ENCODE measurements at places on chromosomes 11 and 22.

GRCh38 chr11:56876621-56877275 is 112.0 kb upstream of the OR5AK2 start:
- no peak for DNase-seq

GRCh38 chr11:34345991-34346480 is 11.8 kb downstream of the ABTB2 start:
- peak; percentile 34 for DNase-seq

DNA sequence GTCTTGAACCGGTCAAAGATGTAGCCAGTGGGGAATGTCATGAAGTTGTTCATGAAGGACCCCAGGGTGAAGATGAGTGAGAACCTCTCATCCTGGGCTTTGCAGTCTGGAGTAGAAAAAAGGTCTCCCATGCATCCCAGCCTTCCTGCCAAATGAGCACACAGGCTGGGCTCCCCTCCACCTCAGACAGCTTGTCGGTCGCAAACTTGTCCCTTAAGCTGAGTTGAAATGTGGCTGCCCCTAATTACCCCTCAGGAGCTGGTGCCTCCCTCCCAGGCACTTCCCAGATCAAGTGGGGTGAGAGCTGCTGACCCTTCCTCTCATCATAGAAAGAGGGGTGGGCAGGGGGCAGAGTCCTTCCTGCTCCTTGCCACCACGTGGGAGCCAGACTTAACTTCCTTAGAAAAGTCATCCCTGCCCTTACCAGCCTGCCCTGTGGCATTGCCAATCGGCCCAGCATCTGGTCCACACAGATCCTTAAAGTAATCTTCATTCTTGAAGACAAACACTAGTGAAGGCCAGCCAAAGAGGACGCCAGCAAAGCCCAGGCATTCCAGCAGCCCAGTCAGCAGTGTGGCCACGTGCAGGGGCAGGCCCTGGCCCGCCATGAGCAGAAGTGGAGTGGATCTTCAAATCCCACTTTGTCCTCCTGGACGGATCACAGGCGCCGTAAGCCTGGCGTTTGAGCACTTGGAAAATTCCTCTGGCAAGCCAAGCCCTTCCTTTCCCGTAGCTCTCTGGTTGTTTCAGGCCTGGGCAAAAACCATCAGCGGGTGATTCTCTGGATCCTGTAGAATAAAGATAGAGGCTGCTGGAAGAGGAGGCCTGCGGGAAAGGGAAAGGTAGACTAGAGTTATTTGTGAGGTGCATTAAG is 1.1 kb downstream of the SLC43A3 start:
- DNase-seq = peak; percentile 71

- no peak for DNase-seq
Observed at GRCh38 chr11:111185266-111185665, 60.3 kb upstream of the POU2AF2 start.

- no peak for DNase-seq
Observed at GRCh38 chr22:17695986-17696385, 57.4 kb downstream of the BCL2L13 start.

GRCh38 chr22:17199003-17199731 is 20.1 kb downstream of the ADA2 start:
- DNase-seq = peak; percentile 69

DNA sequence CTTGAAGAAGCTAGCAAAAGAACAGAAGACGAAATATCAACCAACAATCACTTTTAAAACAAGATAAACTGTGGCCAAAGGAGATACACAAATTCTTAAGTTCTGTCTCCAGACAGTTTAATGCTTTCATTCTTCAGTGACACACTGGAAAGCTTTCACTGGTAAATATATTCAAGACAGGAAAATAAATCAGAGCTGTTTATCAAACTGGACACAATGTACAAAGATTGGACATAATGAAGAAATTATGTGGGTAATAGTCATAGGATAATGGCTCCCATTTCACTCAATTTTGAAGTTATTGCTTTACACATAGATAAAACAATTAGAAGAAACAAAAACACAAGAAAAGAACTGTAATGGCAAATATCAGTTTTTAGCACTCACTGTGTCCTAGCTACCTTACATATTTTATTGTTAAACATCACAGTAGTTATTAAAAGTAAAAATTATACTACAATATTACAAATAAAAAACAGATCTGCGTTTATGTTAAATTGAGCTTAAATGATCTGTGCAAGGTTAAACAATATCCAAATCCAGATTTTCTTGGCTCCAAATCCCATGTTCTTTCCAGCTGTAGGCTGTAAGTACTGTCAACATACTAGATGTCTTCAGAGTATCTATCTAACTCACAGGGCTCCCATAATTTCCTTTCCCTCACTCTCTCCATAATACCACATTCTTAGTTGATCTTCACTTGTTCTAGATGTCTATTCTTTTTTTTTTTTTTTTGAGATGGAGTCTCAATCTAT is 38.6 kb upstream of the NOX4 start:
- DNase-seq = no peak

DNA sequence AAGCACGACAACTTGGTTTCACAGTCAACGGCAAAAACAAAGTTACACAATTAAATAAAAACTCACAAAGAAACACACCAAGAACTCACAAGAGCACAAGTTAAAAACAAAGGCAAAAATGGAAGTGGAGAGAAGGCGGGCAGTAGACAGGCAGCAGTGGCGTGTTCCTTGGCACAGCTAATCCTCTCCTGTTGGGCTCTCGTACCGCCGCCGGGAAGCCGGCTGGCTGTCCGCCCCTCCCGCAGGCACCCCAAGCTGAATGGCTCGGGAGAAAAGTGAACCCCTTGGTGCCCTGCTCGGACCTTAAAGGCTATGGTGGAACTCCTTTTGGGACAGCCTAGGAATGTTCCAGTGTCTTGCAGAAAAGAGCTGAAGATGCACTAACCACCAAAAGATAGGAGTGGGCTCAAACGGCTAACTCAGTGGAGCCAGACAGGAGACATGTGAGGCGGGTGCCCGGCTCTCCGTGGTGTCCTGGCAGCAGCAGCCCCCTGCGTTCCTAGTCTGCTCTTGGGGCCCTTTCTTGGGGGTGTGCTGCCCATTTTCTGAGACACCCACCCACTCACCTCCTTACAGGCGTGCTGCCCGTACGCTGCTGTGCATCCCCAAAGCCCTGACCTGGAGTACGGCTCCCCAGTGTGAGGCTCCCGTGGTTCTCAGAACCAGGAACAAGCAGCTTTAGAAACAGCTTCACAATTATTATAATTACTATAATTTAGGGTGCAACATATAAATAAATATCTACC is 86.1 kb upstream of the BID start:
- no peak for DNase-seq

DNA sequence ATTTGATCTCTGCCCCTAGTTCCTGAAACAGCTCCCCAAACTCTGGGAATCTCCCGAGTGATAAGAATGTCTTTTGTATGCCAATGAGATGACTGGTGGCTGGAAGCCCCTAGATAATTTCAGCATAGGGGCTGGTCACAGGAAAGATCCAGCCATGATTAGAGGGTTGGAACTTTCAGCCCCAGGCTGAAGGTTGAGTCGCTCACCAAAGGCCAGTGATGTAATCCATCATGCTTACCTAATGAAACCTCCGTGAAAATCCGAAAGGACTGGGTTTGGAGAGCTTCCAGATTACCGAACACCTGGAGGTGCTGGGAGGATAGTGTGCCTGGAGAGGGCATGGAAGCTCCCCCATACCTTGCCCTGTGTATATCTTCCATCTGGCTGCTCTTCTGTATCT is 26.0 kb downstream of the LRRC32 start:
- DNase-seq = no peak

GRCh38 chr11:78365381-78365792 is 52.2 kb downstream of the GAB2 start:
- DNase-seq = no peak

DNA sequence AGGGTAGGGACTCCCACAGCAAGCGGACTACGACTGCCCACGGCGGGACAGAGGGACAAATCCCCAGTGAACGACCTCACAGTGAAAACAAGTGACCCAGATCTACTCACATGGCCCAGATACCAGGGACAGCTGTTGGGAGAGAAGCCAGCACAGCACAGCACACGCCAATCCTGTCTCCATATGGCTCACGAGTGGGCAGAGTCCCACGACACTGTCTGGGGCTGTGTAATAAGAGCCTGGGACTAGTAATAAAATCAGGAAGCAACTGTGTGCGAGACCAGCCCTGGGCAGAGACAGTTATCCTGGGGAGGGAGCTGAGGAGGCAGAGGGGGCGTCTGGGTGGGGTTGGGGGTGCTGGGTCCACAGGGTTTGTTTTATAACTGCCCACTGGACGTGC is 385.0 kb downstream of the CTTN start:
- DNase-seq = no peak

- no peak for DNase-seq
Observed at GRCh38 chr11:96413408-96413807, 23.6 kb downstream of the JRKL start.

- no peak for DNase-seq
Observed at GRCh38 chr11:35354644-35355043, 64.7 kb downstream of the SLC1A2 start.

DNA sequence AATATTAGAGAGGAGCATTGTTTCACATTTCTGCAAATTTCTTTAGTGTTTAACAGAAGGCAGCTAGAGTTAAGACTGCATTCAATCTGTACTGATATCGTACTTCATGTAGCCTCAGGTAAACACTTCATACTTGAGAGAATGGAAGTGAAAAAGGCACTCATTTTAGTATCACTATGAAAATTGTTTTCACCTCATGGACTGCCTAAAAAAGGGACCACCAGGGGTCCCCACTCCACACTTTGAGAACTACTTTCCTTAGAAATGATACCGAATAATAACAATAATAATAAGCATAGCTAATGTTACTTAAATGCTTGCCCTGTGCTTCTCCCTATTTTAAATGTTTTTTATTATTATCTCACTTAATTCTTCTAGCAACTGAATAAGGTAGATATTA is 95.1 kb downstream of the BLID start:
- DNase-seq = peak; percentile 37

- no peak for DNase-seq
Observed at GRCh38 chr11:76735841-76736240, 47.3 kb upstream of the TSKU start.

- DNase-seq = no peak
Observed at GRCh38 chr22:29983296-29983917, 96.9 kb upstream of the HORMAD2 start.

GRCh38 chr11:106827687-106828086 is 190.6 kb downstream of the GUCY1A2 start:
- peak; percentile 52 for DNase-seq

- no peak for DNase-seq
Observed at GRCh38 chr22:50303848-50304527, 3.5 kb downstream of the PLXNB2 start.

DNA sequence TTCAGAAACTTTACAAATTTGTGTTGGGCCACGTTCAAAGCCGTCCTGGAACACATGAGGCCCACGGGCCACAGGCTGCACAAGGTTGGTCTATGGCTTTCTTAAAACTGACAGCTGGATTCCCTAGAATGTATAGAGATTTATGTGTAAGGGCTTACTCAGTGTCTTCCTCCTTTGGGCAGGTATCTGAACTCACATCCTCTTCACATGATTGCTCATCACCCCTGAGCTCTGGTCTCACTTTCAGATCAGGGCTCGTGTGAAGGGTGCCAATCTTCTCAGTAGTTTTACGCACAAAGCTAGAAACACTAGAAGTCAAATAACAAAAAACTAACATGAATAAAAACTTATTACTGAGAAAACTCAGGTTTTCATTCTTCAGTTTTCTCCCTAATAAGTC is 27.1 kb downstream of the HPS5 start:
- no peak for DNase-seq

DNA sequence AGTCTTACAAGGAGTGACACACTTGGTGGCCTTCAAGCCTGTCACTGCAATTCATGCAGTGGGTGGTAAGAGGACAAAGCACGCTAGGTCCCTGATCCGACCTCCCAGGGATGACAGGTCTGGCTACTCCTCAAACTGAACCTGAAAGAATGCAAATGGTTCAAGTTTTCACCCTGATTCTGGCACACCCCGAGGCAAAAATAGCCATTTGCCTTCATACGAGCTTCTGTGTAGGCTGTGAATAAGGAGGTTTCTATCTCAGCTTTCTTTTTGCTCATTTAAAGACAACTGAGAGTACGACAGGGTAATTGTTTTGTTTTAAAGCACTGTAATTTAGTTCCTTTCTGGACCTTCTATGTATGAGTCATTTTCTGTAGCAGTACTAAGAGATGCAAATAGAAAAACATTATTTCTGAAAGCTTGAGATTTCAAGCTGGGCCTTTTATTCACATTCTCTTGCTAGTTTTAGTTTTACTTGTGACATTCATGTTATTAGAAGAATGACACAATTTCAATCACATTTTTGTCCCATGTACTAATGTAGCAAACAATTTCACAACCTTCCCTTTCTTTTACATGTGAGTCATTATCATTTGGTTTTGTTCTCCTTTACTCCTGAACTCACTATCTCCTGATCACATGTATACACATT is 56.6 kb upstream of the FDX1 start:
- DNase-seq = no peak

DNA sequence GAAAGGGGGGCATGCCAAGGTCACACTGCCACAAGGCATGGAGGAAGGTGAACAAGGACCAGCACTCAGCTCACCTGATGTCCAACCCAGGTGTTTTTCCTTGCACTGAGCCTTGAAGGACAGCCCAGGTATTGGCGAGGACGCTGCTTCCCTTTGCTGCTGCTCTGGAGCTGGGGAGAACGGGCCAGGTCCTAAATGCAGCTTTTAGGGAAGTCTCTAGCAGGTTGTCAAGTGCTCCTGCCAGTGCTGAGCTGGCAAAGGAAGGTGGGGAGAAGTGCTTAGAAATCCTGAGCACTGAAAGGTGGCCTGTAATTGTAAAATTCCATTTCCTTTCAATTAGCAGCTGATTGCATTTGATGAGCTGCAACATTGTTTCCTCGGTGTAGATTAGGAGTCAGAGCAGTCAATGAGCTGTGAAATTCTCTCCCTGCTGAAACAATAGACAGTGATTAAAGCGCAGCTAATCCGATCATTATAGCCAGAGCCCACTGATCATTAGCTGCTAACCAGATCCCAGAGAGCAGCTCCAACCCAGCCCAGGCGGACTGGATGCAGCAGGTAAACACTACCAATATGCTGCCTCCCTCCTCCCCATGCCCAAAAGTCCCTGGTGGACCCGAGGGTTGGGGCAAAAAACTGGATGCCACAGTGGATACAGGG is 507.6 kb downstream of the INSC start:
- DNase-seq = no peak

DNA sequence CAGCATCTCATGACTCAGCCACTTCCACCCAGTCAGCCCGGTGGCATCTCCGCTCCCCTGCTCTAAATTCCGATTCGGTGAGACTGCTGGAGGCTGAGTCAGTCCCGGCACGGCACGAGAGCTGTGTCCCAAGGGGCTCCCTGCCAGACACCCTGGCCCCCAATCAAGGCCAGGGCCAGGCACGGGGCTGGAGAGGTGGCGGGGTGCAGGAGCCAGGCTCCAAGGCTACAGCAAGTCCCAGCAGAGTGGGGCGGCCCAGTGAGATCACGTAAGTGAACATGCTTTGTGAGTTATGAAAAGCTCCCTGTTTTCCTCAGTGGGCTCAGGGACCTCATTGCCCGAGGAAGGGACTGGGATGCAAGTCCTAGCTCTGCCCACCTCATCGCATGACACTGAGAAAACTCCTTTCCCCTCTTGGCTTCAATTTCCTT is 3.0 kb downstream of the C11orf68 start:
- peak; percentile 60 for DNase-seq

Measured in testis (tissue), 5 donors.